Heart left ventricle (tissue), 16 donors: ENCODE measurements at places on chromosomes 13 and 19. TPM values are rescaled to one million over a fixed set of nuclear protein-coding genes. Genes with fewer than 3 reads are reported as not detected.

The NCCRP1 gene
- not detected for total RNA-seq

The RNF126 gene
- total RNA-seq: 29.4 TPM

- H3K27ac ChIP-seq: no peak overlapping the region
- H3K4me1 ChIP-seq: no peaks in the 10 kb centered on the region
- DNase-seq: no peak
- H3K36me3 ChIP-seq: no peaks in the 10 kb centered on the region
- no peak overlapping the region for H3K4me3 ChIP-seq
- H3K27me3 ChIP-seq: no peaks in the 10 kb centered on the region
Observed at GRCh38 chr13:103246581-103247200, 180.5 kb upstream of the SLC10A2 start.

DNA sequence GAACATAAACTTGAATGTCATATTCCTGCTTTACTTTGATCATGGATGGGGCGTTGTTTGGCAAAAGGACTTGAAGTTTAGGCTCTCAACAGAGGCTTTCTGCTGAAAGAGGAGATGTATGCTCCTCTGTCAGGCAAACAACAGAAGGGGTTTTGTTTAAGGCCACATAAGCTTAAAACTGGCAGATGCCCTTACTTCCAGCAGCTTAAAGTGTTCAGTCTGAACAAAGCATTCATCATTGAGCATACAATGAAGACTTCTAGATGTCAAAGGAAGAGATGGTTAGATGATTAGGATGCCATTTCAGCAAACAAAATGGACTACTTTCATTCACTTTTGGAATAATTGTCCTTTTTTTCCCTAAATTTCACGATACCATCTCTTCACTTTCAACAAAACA, 484.5 kb downstream of the SLITRK6 start:
- no peaks in the 10 kb centered on the region for H3K36me3 ChIP-seq
- H3K4me3 ChIP-seq: no peak overlapping the region
- no peaks in the 10 kb centered on the region for H3K27me3 ChIP-seq
- H3K27ac ChIP-seq: no peak overlapping the region
- DNase-seq: no peak

DNA sequence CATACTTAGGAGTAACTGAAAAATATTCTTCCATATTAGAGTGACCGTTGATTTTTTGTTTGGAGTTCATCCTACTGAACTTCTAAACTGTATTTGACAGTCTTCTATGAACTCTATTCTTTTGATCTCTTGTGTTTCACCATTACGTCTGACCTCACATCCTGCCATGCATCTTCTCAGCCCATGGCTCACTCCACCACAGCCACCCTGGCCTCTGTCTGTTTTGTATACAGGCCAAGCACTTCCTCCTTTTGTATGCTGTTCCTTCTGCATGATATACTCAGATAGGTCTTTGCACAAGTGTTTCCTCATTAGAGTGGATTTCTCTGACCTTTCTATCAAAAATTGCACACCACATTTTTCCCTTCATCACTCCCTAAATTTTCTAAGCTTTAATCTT, 119.9 kb downstream of the MAB21L1 start:
- no peak for DNase-seq
- H3K36me3 ChIP-seq: no peaks in the 10 kb centered on the region
- no peaks in the 10 kb centered on the region for H3K27me3 ChIP-seq
- no peaks in the 10 kb centered on the region for H3K4me1 ChIP-seq
- H3K27ac ChIP-seq: no peak overlapping the region

DNA sequence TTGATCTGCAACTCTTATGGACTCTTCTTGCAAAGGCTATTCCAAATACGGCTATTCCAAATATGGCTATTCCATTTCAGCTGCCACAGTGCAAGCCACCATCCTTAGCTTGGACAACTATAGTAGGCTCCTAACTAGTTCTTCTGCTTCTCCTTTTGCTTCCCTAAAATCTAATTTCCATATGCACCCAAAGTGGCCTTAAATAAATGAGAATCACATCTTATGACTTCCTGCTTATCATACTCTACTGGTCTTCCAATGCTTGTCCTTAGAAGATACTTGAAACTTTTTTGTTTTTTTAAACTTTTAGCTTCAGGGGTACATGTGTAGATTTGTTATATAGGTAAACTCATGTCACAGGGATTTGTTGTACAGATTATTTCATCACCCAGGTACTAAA, 4.9 kb downstream of the UCHL3 start:
- no peaks in the 10 kb centered on the region for H3K27me3 ChIP-seq
- no peak overlapping the region for H3K4me3 ChIP-seq
- DNase-seq: no peak
- H3K27ac ChIP-seq: no peak overlapping the region
- H3K36me3 ChIP-seq: peaks cover 17% of the 10 kb centered on the region
